ENCODE measurements at places on chromosomes 1 and 21.

- DNase-seq, result no peak
These were observed 115.6 kb downstream of the XCL2 start for GRCh38 chr1:168428063-168428731.

GRCh38 chr1:75796376-75797272 lies at the start of gene MSH4:
MSH4 (plus strand) TSS chr1:75796882; CDS start chr1:75796986, 104 bp downstream.
- no peak for DNase-seq

DNA sequence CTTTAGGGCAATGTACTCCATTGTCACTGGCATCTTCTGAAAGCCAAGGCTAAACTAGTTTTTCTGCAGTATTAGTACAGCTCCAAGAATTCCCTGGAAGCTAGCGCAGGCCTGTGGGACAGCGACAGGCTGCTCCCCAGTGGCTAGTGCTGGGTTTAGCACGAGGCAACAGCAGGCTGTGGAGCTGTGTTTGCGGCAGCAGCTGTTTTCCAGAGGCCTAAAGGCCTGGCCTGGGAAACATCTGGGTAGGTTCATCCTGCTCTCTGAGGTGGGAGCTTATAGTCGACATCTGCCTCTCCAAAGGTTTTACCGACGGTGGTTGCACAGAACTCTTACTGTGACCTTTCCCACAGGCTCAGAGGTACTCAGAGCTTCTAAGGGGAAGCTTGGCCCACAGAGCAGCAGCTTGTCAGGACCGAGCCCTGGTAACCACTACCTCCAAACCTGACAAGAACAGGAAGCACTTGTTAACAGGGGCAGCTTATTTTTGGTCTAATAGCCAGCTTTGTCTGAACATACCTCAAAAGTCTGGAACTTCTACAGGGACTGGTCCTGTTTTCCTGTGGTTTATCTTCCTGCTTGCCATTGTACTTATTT lies 17.2 kb downstream of the CC2D1B start:
- no peak for DNase-seq

- no peak for DNase-seq
These were observed 31.5 kb downstream of the WARS2 start for GRCh38 chr1:119108988-119109387.

DNA sequence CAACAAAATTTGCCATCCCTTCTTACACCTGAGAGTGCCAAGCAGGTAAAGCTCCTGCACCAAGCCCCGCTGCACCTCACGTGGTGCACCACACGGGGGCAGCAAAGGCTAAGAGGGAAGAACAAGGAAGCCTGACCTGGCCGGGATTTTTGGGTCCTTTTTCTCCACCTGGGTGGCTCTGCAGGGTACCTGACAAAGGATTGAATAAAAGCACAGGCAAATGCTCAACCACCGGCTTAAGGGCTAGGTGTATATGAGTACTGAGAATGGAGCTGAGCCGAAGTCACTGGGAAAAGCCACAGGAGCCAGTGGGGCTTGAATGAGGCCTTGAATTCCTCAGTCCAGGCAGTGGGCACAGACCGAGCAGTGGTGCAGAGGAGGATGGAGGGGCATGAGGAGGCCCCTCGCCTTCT lies 36.4 kb downstream of the ZNF697 start:
- peak; percentile 56 for DNase-seq

DNA sequence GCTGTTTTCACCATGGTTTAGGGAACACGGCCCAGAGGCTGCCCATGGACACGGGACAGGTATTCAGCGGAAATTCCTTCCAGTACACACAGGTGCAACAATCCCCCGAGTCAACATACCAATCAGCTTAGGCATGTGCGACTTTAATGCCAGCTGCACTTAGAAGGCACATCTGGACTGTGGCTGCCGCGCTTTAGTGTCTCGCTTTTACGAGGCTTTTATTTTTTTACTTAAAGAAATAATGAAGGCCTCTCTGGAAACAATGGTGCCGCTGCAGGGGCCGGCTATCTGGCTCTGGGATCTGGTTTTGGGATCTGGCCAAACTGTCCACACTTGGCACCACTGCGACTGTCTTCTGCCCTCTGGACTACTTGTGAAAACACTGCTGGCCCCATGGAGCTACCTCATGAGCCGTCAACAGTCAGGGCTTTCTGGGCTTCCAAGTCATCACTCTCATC lies 55.5 kb downstream of the SLC66A1 start:
- no peak for DNase-seq

DNA sequence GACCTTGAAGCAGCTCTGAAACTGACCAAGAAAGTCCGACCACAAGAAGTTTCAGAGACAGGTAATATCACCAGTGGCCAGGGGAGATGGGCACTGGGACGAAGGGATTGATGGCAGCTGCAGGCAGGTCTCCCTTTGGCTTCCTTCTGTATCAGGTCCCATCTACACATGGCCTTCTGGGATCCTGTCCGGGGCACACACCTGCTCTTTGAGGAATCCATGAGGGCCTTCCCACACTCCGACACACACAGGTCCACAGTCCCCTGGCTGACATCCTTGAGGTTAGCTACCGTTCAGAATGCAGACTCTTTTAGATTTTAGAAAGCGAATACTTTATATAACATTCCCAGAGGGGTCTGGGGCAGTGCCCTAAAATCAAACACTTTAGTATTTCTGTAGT lies 26.5 kb upstream of the TMEM125 start:
- DNase-seq, result no peak

DNA sequence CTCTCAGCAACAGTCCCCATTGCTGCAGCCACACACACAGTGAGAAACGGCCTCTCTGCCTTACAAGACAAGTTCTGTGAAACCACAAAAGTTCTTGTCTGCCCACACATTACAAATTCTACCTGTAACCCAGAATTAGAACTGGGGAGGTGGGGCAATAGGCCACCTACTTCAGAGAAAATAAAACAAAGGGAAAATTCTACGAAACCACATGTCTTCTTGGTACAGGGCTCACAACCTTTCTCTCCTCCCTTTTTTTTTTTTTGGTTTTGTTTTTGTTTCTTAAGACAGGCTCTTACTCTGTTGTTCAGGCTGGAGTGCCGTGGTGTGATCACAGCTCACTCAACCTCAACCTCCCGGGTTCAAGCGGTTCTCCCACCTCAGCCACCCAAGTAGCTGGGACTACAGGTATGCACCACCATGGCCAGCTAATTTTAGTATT lies 30.2 kb downstream of the LPAR3 start:
- DNase-seq, result no peak
